NCI-H1092 (cell line): ENCODE measurements at places on chromosomes 12 and 14.

- DNase-seq = no peak
These were observed 136.8 kb downstream of the TTC8 start for GRCh38 chr14:88961214-88961613.

- no peak for DNase-seq
These were observed 613 bp downstream of the ARHGEF40 start for GRCh38 chr14:21070610-21071224.

- DNase-seq = no peak
These were observed 165.9 kb downstream of the DERA start for GRCh38 chr12:16076970-16077522.

GRCh38 chr14:104184506-104184905 lies 46.1 kb downstream of the KIF26A start:
- no peak for DNase-seq

- no peak for DNase-seq
These were observed 82.8 kb upstream of the PLEKHG7 start for GRCh38 chr12:92619730-92620684.

DNA sequence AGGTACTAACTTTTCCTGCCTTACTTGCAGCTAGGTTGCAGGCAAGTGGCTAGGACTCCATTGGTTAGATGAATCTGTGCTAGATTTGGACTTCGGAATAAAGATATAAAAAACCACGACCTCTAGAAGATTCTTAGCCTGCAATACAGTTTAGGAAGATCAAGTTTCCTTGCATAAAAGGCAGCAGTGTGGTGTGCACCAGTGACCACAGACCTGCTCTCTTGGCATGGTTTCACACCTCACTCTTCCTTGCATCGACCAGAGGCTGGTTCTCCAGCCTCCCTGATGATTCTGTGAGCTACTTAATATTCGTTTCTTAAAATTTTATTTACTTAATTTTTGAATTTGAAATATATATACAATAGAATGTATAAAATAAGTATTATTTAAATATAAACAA lies 9.8 kb downstream of the KLHDC1 start:
- DNase-seq = no peak

DNA sequence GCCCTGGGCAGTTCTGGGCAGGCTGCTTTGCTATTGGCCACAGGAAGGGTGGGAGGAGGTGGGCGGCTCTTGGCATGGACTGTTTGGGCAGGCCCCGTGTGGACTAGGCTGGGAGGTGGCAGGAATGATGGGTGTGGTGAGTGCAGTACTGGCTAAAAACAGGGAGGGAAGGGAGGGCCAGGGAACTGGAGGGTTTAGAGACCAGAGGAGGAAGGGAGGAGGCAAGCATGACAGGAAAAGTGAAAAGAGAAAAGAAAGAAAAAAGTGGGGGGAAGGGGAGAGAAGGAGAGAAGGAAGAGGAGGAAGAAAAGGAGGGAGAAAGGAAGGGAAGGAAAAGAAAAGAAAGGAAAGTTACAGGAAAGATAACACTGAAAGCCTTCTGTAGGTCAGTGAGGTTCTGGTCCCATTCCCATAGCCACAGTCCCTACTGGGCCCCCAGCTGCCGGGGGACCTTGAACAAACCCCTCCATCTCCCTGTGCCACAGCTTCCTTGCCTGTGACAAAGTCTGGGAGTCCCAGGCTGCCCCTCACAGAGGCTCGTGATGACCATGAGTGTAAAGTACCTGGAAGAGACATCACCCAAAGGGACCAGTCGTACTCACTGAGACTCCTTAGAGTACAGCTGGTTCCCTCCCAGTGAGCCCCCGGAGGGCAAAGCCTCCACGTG lies 1.1 kb upstream of the C14orf132 start:
- DNase-seq = no peak

DNA sequence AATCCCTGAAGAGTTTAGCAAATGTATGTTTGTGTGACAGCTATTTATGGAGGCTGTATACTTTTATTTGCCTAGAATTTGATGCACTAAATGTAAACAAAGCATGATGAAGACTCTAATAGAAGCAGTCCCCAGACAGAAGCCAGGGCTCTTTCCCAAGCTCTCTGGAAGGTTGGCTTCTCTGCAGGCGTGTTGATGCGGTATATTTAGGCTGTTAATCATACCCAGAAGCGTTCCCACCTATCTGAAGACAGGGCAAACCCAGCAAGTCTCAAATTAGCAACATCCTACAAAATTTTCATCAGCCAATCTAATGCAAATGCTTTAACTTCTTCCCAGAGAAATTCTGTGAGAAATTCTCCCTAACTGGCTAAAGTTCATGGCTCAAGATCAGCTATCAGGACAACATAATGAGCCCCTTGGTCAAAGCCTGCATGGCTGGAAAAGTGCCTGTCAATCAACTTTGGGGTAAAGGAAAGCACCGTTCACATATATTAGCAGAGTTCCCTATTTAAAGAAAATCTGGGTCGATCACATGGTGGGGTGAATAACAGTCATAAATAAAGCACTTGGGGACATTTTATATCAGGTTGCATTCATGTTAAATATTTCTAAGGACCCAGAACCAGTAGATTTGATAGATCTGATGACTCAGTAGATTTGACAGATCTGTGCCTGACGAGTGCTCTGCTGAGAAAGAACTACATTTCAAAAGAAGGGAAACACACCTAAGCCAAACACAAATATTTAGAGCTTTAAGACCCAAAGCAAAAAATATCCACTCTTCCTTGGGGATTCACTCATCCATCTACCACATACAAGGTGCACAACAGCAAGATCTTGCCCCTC lies 46.6 kb downstream of the KSR2 start:
- no peak for DNase-seq

- no peak for DNase-seq
These were observed 70.9 kb downstream of the VWF start for GRCh38 chr12:6053541-6053940.

- no peak for DNase-seq
These were observed 26.5 kb downstream of the BCL7A start for GRCh38 chr12:122048151-122048550.

GRCh38 chr14:89912221-89912620 lies 42.3 kb downstream of the EFCAB11 start:
- no peak for DNase-seq

- DNase-seq = no peak
These were observed 17.6 kb upstream of the TBC1D30 start for GRCh38 chr12:64806593-64807460.

- DNase-seq = no peak
These were observed 55.5 kb downstream of the TTC7B start for GRCh38 chr14:90760591-90761316.

DNA sequence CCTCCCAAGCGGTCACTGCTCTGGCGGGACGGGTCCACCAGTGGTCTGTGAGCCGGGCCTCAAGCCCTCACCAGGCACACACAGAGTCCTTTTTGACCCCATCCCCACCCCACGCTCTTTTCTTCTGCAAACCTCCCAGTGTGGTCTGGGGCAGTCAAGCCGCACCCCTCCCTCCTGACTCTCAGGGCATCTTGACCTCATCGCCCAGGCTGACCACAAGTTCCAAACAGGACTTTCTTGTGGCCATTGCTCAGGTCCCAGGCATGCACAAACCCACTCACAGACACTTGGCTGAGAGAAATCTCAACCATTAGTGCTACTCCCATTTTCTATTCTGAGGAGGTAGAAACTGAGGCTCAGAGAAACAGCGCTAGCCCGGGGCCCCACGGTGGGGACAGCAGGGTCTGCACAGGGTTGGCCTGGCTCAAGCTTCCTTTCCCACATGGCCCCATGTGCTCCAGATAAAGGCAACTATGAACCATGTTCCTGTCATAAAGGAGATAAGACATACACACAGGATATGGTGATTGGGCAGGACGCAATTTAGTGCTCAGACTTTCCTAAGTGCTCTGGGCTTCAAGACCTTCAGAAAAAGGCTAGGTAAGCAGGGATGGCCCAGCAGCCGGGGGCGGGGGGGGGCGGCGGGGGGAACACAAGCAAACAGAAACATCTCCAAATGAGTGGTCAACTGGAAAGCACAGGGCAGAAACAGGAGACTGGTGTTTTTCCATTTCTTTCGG lies 69.6 kb downstream of the ITPK1 start:
- no peak for DNase-seq

- no peak for DNase-seq
These were observed 16.1 kb downstream of the FGD6 start for GRCh38 chr12:95201056-95201670.

DNA sequence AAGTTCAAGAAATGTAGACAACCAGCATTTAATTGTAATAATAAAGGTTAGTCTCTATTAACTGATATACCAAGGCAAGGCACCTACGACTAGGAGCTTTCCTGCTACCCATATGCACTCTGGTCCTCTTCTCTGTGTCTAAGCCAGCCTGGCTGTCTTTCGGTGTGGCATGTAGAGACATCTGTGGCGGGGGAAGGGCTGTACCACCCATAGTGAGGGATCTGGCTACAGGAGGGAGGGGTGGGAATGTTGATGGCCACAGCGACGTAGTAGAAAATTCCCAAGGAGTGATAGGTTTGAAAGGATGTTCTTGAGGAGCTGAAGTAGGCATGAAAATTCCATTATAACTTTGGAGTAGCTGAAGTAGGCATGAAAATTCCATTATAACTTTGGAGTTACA lies 344.2 kb downstream of the ATP23 start:
- no peak for DNase-seq

- no peak for DNase-seq
These were observed 70.8 kb upstream of the GNG2 start for GRCh38 chr14:51789596-51789995.

GRCh38 chr14:39212034-39212433 lies 21.7 kb upstream of the MIA2 start:
- no peak for DNase-seq

GRCh38 chr12:46005823-46006222 lies 15.4 kb upstream of the SCAF11 start:
- DNase-seq = no peak

GRCh38 chr12:105202202-105202601 lies 33.8 kb downstream of the APPL2 start:
- DNase-seq = no peak

DNA sequence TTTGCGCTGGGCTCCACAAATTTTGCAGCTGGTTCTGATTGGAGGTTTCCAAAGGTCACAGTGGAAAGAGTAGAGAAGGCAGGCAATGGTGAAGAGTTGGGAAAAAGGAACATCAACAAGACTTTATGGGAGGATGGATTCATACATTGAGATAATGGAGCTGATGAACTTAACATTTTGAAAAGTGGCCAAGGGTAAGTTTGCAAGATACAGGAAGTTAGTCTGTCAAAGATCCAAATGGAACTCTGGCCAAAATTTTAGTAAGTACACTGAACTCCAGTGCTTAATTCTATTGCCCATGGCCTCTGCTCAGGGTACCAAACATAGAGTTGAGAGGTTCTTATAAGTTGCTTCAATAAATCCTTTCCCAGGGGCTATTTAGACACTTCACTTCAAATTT lies 15.6 kb downstream of the CCER1 start:
- DNase-seq = no peak

GRCh38 chr14:60805841-60806430 lies 71.4 kb downstream of the MNAT1 start:
- no peak for DNase-seq

GRCh38 chr12:7019043-7019569 lies 830 bp upstream of the LPCAT3 start:
- no peak for DNase-seq

- DNase-seq = no peak
These were observed 21.8 kb upstream of the CRY1 start for GRCh38 chr12:107115119-107115518.

DNA sequence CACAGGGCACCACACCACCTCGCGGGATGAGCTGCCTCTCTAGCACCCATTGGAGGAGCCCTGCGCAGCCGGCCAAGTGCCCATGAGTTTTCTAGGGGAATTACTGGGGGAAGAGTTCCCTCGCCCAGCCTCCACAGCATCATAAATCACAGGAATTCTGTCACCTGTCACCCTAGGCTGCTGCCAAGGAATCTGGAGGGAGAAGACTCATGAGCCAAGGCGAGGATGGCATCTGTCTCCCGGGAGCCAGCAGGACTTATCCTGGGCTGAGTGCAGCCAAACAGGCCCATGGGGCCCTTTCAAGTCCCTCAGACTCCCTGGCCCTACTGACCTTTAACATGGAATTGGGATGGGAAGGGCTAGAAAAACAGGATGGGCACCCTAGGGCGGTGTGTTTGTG lies 7.8 kb upstream of the OTUB2 start:
- no peak for DNase-seq

DNA sequence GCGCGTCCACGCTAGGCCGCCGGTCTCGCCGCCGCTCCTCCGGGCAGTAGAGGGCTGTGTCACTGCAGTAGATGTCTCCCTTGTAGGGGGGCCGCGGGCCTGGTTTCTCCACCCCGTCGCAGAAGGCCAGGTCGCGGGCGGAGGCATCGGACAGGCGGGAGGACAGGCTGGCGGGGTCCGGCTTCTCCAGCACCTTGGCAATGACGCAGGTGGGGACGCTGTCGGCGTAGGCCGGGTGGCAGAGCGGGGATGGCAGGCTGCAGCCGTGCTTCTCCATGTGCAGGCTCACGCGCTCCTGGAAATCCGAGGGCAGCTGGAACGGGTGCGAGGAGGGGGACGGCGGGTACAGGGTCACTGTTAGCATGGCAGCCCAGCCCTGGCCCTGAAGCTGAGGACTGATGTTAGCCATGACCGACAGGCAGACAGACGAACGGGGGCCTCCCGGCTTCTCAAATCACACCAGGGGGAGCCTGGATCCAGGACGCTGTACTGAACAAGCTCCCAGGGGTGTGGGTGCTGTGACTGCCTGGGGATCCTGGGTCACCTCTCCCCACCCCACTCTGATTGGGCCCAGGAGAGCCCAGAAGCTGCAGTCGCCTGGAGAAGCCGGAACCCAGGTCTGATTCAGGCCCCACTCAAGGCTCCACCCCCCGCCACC lies 48.1 kb downstream of the BEGAIN start:
- DNase-seq = no peak

DNA sequence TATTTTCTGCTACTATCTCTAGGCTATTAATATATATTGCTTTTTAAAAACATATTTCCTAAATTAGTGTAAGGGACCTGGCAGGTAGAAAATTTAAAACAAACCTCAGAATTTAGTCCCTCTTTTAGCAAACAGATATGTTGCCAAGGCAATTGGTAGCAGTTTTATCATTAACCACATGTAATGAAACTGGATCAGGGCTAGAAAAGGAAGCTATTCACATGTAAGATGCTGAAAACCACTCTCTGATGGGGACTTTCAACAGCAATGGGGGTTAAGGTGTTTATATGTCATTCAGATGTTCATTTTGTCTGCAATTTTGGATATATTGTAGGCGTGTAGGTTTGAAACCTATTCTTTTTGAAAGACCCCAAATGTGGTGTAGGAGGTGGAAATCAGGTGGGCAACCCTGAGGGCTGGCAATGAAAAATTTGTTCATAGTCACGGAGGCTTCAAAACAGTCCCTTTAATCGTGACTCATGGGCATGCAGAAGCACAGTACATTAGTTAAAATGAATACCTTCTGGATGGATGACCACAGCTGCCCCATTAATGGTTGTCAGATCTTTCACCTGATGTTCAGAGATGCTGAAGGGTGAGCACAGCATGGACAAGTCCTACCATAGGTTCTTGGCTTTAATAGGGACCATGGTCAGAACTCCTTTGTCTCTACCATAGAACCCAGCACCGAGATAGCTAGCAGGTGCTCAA lies 5.9 kb upstream of the PKP2 start:
- DNase-seq = no peak

- no peak for DNase-seq
These were observed 1.7 kb downstream of the DHH start for GRCh38 chr12:49092816-49093406.

GRCh38 chr14:89249065-89249695 lies 167.9 kb downstream of the FOXN3 start:
- DNase-seq = no peak

- no peak for DNase-seq
These were observed 334.4 kb upstream of the ATP2B1 start for GRCh38 chr12:90042920-90043641.

- DNase-seq = no peak
These were observed 115.4 kb downstream of the ADAMTS20 start for GRCh38 chr12:43436597-43436996.
